ENCODE measurements at places on chromosomes 5 and 9.

- peak; percentile 53 for DNase-seq
These were observed 79.2 kb downstream of the MEGF10 start for GRCh38 chr5:127369796-127370195.

DNA sequence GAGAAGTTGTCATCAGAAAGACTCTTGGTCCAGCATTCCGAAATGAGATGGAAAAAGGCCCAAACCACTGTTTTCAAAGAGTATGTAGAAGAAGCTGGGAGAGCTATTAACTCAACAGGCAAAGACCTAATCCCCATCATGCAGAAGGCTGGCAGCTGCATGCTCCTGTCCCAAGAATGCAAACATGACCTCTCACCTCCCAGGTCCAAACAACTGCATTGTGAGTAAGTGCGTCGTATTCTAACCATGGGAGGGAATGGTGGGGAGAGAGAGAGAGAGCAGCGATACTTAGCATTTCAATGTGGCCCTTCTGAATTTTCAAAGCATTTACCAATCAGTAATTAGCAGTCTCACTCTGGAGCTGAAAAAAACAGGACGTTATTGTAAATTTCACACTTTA, 27.6 kb downstream of the TRPC7 start:
- DNase-seq, result no peak

DNA sequence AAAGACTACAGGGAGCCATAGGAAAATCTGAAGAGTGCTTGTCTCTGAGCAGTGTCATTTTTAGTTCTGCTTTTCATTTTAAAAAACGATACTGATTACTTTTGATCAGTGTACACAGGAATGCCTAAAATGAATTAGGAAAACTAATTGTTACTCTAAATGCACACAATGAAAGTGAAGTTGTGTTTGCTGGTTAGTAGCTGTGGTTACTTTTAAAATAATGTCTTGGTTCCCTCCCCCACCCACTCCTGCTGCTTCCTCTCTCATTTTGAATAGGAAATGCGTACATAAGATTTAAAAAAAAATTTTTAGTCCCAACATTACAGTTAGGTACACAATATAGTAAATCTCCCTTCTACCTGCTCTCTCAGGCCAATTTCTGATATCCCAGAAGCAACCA, 47.5 kb upstream of the PLPP1 start:
- no peak for DNase-seq

DNA sequence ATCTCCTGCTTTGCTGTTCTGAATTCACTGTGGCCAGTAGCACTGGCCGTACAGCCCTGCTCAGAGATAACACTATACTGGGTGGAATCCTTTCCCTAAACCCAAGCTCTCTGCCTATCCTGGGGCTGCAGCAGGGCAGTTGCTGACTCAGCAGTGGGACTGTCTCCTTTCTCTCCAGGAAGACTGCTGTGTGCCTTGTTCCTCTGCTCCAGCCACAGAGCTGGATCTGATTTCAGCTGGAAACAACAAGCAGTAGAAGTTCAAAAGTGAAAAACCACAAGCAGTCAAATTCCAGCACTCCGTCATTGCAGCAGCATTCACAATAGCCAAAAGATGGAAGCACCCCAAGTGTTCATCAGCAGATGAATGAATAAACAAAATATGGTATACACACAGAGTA, 105.0 kb downstream of the FBXL7 start:
- DNase-seq, result no peak

DNA sequence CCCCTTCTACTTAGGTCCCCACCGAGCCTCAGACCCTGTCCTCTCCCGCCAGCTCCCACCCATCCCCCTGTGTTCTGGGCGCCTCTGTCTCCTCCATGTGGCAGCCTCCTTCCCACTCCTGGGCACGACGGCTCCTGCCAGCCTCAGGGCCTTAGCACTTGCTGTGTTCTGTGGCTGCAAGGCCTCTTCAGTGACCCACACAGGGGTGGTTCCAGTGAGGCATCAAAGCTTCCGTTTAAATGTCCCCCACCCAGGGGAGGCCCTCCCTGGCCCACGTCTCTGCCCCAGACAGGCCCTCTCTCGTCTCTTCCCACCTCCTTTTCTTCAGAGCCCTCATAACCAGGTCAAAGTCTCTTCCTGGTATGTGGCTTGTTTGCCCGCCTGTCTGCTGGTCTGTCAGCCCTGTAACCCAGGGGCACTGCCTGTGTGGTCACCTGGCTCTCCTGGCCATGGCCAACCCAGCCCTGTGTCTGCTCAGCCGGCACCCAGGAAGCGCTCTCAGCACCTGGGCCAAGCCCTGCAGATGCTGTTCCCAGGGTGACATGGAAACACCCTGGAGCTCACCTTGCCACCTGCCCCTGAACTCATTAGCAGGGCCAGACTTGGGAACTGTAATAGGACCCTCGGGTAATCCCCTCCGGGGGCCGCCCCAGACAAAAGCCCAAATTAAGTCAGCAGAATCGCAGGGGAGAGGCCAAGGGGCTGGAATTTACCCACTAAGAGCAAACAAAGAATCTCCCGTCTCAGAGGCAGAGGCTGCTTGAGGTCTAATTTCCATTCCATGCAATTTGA, 33.7 kb downstream of the LHX3 start:
- peak; percentile 84 for DNase-seq

DNA sequence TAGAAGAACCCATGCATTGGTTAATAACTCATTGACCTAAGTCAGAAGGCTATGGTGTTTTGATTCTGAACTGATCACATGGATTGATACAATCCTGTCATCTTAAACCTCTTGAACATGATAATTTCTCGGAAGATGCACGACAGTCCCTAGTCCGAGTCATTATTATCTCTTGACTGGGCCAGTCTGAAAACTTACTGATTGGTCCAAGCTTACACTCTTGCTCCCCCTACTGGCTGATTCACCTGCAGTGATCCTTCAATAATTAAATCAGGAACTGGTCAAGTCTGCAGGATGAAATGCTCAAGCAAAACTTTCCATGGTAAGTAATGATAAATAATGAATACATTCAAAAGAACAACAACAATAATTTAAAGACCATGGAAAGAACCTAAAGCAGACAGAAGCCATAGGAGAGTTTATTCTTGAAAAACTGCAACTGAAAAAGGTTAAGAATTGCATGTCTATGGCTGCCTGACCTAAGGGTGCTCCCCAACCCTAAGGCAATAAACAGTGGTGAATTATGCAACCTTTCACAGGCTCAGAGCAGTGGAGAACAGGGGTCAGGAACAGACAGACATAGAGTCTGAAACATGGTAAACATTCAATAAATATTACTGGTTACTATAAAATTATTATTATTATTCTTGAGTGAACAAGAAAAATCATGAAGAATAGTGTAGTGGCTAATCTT, 79.3 kb downstream of the BRINP1 start:
- no peak for DNase-seq

DNA sequence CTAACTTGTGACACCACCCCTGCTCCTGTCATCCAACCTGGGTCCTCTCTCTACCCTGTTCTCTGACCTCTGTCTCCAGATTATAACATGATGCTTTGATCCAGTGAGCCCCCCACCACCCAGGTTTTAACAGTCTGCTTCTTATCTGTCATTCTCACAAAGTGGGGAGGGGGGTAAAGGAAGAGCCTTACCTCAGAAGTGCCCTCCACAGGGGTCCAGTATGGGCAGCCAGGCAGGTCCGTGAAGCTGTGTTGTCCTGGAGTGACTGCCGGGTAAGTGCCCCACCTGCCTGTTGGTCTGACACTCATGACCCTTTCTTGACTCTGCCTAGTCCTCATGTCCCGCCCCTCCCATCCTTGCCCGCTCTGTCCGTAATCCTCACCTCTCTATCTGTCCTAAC, 3.4 kb downstream of the IL11RA start:
- no peak for DNase-seq

GRCh38 chr5:89302102-89302891, 419.3 kb upstream of the MEF2C start:
- DNase-seq, result no peak

- DNase-seq, result no peak
These were observed 20.2 kb downstream of the NR2F1 start for GRCh38 chr5:93603078-93603792.

DNA sequence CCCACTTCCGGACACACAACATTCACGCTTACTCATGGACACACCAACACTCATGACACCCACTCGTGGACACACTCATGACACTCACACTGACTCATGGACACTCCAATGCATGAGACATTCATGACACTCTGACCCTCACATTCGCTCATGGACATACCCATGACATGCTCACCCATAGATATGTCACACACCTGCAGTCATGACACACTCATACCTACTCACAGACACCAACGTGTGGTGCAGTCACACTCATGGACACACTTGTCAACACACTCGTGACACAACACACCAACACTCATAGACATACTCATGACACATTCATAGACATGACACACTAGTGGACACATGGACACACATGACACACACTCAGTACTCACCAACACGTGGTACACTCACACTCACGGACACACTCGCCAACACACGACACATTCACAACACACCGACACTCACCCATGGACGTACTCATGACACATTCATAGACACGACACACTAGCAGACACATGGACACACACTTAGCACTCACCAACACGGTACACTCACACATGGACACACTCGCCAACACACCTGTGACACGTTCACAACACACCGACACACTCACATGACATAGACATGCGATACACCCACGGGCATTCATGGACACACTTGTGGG, 73.4 kb downstream of the PHF2 start:
- no peak for DNase-seq

DNA sequence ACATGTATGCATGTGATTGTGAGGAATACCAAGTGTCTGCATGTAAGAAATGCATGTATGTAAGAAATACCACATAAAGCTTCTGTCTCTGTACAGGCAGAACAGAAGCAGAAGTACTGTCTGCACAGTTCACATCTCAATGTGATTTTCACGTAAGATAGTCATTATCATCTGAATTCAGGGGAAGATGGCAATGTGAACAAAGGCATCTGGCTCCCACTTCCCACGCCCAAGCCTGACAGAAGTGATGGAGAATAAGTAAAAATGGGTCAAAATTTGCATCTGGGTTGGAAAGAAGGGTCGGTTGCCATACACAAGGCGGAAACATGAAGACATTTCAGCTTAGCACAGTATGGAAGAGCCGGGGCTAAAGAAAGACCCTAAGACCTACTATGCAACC, 71.7 kb downstream of the SUSD1 start:
- DNase-seq, result no peak

GRCh38 chr9:113574441-113575262, 111.1 kb downstream of the RGS3 start:
- no peak for DNase-seq

DNA sequence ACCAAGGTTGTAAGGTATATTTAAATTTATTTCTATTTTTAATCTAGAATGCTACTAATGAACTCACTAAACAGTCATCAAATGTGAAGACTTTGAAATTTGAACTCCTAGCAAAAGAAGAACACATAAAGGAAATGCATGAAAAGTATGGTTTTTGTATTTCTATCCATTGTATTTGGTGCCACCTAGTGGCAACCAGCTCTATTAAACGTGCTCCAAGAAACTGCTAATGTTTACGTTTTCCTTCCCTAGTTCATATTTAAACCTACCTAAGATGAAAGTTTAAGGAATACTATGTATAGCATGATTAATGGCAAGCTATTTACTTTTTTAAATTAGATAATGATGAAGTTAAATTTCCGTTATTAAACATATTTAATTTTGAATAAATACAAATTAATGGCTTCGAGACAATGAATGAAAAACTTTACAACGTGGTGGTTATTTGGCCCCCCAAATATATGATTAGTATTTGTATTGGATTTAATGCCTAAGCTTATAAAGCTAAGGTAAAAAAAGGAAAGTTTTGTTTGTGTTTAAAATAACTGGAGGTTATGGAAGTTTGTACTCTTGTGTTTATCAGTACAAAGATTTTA, 115.9 kb upstream of the SH3GL2 start:
- DNase-seq, result peak; percentile 15

GRCh38 chr5:59116231-59116865, 533.5 kb downstream of the RAB3C start:
- no peak for DNase-seq

DNA sequence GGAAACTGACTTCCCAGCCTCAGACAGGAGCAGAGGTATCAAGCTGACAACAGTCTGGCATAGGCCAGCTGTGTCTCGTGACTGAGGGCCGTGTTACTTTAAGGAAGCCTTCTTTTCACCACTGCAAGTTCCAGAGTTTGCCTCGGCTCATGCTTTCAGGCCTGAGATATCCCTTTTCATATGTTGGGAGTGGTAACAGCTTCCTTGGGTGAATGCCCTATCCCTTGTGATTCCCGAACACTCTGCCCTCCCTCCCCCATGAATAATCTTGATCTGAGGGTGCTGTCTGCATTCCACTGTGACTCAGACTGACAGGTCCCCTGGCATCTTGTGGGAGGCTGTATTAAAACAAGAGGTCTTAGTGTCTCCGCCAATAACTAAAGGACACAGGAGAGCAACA, 49.7 kb upstream of the ARL15 start:
- no peak for DNase-seq

GRCh38 chr5:102498271-102499034, at the start of gene SLCO6A1:
Gene SLCO6A1, minus strand, starts transcription at chr5:102499001. Its CDS starts 157 bp downstream, at chr5:102498844.
- DNase-seq, result no peak

DNA sequence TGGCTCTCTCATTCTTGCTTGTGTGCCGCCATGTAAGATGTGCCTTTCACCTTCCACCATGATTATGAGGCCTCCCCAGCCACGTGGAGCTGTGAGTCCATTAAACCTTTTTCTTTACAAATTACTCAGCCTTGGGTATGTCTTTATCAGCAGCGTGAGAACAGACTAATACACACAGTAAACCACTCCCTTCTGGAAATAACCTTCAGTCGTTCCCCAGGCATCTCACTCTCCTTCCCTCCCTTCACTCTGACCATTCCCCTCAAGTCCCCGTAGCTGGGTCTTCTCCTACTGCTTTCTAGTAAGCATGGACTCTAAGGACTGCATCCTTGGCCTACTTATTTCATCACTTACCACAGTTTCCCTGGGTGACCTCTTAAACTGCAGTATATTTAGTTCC, 493.9 kb downstream of the CCDC171 start:
- DNase-seq, result no peak

DNA sequence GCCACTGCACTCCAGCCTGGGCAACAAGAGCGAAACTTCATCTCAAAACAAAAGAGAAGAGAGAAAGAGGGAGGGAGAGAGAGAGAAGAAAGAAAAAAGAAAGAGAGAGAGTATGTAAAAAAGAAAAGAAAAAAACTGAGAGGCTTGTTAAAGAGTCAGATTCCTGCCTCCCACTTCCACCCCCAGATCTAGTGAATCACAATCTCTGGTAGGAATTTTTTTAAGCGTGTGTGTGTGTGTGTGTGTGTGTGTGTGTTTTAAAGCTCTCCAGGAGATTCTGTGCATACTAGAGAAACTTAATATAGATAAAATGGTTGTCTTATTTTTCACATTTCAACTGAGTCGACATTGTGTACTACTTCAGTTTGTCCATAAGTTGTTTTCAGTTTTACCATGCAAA, 32.0 kb downstream of the SAR1B start:
- no peak for DNase-seq

DNA sequence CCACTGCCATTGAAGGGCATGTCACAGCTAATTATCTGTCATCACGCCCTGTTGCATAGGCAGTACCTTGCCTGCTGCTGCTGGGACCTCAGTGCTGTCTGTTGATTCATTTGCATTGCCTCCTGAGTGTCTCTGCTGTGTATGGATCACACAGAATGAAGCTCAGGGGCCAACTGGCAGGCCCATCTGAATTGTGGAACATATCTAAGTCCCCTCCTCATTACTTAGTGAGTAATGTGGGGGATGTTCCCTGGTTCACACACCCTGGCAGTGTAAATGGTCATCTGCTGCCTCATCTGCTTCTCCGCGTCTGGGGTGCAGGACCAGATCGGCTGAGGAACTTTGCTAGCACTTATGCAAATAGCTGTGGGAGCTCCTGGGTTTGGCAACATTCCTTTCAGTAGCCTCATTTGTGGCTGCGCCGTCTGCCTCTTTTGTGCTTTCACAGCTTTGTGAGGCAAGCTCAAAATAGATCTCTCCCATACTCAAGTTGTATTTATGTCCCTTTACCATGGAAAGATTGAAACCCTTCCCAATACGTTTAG, 25.4 kb downstream of the TYRP1 start:
- DNase-seq, result no peak
